ENCODE measurements at places on chromosomes 12 and 14.
A peak's percentile ranks its signal among the peaks of the same experiment; 100 is the strongest.

DNA sequence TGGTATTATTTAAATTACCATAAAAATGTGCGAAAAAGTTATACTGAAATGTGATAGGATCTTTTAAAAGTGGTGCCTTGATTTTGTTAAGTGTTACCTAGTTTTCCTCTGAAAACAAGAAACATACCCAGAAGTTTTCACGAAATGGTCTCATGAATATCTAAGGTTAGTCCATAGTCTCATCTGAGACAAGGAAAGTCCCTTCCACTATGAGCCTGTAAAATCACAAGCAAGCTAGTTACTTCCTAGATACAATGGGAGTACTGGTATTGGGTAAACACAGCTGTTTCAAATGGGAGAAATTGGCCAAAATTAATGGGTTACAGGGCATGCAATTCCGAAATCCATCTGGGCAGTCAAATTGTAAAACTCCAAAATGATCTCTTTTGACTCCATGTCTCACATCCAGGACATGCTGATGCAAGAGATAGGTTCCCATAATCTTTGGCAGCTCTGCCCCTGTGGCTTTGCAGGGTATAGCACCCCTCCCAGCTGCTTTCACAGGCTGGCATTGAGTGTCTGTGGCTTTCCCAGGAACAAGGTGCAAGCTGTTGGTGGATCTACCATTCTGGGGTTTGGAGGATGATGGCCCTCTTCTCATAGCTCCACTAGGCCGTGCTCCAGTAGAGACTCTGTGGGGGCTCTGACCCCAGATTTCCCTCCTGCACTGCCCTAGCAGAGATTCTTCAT lies 271.4 kb downstream of the NAV3 start:
- DNase-seq, result no peak

- no peak for DNase-seq
Observed at GRCh38 chr14:33570694-33571310, 380.1 kb downstream of the EGLN3 start.

DNA sequence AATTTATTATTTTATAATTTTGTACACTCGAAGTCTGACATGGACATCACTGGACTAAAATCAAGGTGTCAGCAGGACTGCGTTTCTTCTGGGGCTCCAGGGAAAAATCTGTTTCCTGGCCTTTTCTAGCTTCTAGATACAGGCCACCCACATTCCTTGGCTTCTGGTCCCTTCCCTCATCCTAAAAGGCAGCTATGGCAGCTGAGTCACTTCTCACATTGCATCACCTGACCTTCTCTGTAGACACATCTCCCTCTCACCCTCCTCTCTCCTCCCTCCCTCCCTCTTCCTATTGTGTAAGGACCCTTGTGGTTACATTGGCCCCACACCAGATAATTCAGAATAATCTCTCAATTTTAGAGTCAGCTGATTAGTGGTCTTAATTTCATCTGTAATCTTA lies 92.4 kb downstream of the RPS6KA5 start:
- no peak for DNase-seq

DNA sequence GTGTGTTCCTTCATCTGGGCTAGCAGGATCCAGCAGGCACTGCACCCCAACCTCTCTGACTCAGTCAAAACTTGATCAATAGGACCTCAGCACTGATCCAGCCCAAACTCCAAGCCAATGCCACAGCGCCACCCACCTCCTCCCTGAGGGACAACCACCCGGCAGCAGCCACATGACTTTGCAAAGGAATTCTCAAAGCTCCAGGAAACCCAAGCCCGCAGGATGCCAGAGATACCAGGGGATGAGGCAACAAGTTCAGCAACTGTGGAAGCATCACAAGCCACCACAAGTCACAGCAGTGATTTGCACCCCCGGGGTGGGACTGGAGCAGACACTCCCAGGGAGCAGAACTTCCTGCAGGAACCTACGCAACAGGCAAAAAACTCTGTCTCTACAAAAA lies 37.3 kb downstream of the ACTN1 start:
- DNase-seq, result peak; percentile 50

GRCh38 chr14:100815478-100816285 lies 10.2 kb upstream of the MEG3 start:
- no peak for DNase-seq

- DNase-seq, result no peak
Observed at GRCh38 chr12:20963762-20964161, 153.3 kb downstream of the SLCO1B3 start.

GRCh38 chr12:51269174-51270066 lies 795 bp downstream of the SMAGP start:
- peak; percentile 27 for DNase-seq

- DNase-seq, result no peak
Observed at GRCh38 chr12:38919191-38919590, 13.8 kb upstream of the CPNE8 start.

DNA sequence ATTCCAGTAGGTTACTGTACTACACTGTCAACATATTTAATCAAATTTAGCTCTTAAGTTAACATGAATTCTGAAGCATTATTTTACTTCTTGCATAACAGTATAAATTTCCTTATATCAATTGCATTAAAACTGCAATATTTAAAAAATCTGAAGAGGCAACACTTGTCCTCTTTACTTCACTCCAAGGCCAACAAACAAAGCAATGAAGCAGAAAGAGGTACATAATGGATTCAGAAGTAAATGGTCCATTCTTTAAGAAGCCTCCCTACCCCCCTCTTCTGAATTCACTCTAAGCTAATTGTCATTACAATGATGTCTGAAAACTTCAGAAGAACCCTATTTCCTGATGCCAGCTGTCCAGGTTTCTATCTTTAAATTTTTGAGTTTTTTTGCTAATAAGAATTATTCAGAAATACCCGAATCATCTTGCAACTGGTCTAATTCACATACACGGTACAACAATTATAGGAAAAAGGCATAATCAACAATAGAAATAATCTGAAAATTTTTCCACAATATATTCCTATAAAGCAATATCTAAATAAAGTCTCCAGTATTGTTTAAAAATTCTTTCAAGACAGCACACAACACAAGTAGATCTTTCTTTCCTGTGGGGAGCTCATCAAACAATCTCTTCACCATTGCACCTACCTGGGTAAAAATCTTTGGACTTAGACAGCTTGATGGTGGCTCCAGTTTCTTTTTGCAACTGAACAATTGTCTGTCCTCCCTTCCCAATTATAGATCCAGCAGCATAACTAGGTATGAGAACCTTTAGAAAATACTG lies 2.9 kb downstream of the NOVA1 start:
- DNase-seq, result no peak

- no peak for DNase-seq
Observed at GRCh38 chr12:527729-528128, 68.0 kb downstream of the B4GALNT3 start.

GRCh38 chr14:36021030-36021422 lies 155.5 kb downstream of the PTCSC3 start:
- no peak for DNase-seq

DNA sequence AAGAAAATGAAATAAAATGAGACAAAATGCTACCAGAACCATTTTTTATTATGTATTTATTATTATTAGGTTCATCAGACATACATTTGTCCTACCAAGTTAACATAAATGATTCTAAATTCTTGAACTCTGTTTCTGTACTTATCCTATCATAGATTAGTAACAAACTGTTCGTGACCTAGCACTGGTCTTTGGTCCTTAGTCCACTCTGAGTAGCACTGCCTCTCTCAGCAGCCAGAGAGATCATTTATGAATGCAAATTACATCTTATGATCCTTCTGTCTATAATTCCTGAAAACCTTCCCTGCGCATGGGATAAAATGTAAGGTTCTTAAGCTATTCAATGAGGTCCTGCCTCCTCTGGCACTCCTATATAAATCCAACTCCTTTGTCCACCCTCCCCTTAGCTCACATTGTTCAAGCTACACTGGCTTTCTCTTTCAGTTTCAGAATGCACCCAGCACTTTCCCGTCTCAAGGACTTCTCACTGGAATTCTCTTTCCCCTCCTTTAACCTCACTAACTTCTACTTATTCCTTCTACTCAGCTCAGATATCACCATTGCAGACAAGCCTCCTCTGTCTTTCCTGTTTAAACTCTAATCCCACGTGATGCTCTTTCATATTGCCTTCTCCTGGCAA lies 17.1 kb downstream of the PDZRN4 start:
- DNase-seq, result no peak

DNA sequence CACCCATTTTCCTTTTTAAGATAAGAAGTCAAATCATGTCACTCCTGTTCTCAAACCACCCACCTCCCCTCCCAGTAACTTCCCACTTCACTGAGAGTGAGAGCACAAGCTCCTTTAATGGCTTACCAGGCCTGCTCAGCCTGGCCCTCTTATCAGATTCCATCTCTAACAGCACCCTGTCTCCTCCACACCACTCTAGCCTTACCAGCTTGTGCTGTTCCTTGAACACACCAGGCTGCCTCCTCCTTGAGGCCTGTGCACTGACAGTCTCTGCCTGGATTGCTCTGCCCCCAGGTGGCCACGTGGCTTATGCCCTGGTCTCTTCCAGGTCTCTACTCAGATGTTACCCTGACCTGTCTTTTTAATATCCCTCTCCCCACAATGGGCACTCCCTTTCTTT lies 40.1 kb upstream of the EVL start:
- no peak for DNase-seq

DNA sequence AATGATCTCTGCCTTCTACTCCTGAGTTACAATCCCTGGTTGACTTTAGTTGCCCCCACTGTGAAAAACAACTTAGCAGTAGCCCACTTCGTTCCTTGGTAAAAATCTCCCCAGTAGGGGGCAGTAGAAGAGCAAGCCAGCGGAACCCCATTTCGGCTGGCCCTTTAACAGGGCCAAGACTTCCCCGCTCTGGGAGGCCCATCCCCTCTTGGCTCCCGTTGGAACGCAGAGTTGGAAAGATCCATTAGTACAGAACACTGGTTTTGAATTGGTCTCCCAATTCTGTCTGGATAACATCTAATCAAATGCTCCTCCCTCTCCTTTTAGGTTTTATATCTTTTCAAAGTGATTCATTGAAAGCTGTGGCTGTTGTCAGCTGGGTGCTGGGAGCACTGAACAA lies 1133.3 kb downstream of the BCL11B start:
- DNase-seq, result no peak

DNA sequence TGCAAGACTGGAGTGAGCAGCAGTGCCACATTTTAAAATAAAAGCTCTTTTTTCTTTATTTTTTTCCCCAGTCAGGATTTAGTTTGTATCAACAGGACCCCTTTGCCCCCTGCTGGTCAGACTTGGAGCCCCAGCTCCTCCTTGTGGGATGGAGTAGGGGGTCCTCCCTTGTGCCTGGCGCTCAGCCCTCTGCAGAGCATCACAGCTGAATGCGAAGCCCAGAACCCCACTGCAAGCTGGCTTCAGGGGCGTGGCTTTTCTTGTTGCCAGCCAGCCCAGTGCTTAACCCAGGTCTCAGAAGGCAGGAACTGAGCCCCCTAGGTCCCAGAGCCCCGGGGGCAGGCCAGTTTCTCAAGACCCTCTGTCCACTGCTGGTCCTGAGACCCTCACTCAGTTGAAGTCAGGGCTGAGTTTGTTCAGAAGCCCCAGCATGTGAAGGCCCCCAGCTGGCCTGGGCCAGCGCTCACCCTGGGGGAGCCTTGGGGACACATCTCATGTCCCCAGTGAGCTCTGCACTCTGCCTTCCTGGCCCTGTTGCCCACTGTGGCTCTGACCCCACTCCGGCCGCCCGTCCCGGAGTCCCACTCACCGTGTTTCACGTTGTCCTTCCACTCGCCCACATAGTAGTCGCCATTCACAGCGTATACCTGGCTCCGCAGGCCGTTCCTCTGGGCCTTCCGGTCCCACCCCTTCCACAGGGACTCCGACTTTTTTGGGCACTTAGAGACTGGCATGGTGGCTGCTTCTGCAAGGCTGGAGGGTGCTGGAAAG lies 519 bp downstream of the MORN3 start:
- DNase-seq, result no peak

GRCh38 chr14:82915381-82915780 lies 1381.7 kb upstream of the SEL1L start:
- DNase-seq, result no peak

GRCh38 chr12:50110762-50111351 lies 1.2 kb upstream of the COX14 start:
- DNase-seq, result peak; percentile 82

DNA sequence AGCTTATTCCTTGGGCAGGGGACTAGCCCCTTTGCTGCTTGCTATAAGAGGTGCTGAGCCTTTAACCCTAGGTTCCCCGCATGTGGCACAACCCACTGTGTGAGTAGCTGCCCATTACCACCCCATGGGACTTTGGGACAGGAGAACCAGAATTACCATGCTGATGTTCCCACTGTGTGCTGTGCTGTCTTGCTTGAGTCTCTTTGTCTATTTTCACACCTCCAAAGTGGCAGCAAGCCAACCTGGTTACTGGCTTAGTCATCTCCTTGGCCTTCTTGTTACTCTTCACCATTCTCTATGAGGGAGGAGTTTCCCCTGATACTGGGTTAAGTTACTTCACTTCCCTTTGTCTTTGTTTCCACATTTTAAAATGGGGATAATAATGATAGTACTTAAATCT lies 73.4 kb upstream of the ETV6 start:
- no peak for DNase-seq

GRCh38 chr12:32820376-32820931 lies 64.8 kb upstream of the YARS2 start:
- no peak for DNase-seq

DNA sequence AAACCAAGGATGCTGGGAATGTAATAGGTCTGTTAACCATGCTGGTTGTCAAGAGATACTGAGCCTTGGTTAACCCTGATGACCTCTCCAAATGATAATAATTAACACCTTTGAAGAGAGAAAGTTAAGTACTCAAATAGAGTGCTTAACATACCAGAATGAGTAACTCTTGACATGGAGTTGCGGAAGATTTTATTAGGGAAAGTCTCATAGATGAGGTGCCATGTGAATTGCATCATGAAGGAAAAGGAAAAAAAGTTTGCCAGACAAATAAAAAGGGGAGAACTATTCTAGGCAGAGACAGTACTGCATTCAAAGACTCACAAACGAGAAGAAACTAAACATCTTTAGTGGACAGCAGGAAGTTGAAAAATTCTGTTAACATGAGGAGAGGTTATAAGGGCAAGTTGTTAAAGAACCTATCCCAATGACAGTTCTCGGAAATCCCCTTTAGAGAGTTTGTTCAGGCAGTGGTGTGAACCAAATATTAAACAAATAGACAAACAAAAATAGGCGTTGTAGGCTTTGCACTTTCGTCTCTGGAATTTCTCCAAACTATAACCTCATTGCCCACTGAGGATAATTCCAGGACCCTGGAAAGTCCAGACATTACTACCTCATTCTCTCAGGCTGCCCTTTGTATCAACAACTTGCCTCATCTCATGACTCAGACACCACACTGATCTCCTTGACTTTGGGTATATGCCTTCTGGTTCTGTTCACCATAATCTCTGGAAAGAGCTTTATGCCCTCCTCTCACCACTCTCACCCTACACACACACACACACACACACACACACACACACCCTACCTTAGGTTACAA lies 435.0 kb downstream of the GXYLT1 start:
- no peak for DNase-seq

DNA sequence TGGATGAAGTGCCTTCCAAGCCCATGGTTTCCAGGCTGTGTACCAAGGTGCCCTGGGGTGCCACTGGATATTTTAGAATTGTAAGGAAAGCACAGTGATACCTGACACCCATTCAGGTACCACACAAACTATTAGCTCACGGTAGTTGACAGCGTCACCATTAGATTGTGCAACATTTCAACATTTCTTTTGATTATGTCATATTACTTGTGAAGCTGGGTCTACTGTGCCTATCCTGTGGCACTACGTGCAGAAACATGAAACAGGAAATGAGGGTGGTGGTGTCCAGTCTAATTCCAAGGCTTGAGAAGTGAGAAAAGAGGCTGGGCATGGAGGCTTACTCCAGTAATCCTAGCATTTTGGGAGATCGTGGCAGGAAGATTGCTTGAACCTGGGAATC lies 75.5 kb upstream of the CPM start:
- DNase-seq, result no peak

- DNase-seq, result peak; percentile 57
Observed at GRCh38 chr12:49922349-49923034, 18.8 kb upstream of the FAIM2 start.
